ENCODE measurements at places on chromosomes 11 and 22. TPM values are rescaled to one million over a fixed set of nuclear protein-coding genes. Genes with fewer than 3 reads are reported as not detected.

The CHRM1 gene
- total RNA-seq, result 0.10 TPM

GRCh38 chr11:75320046-75320618 lies 31.3 kb downstream of the ARRB1 start:
- DNase-seq, result no peak

- no peak for DNase-seq
Measured at GRCh38 chr11:62132689-62133293, 9.0 kb downstream of the INCENP start.

The HIKESHI gene
- 31.7 TPM for total RNA-seq

GRCh38 chr11:6568191-6568918 lies 35.1 kb downstream of the RRP8 start:
- DNase-seq, result peak; percentile 84

The SCUBE1 gene
- total RNA-seq, result 0.41 TPM

The PNPLA5 gene
- not detected for total RNA-seq

The RASSF10 gene
- 4.8 TPM for total RNA-seq

DNA sequence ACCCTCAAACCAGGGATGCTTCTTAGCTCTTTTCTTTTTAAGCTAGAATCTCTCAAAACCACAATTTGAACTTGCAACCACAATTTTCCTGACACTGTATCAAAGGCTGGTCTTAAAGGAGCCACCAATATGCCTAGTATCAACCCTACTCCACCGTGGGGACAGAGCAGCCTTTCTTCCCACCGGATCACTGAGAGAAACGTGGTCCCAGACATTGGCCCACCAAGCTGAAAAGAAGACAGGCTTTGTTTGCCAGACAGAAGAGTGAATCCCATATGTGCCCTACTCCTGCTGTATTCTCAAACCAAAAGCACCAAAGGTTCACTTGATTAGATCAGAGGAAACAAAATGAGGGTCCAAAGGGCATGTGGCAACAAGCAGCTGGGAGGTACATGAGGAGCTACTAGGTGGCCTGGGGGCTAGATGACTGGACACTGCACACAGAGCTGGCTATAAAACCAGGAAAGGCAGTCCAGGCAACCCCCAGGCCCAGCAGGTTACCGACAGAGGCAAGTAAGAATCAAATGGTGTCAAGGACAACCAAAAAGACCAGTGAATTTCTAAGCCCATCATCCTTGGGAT lies 3.6 kb upstream of the VWCE start:
- DNase-seq, result no peak

DNA sequence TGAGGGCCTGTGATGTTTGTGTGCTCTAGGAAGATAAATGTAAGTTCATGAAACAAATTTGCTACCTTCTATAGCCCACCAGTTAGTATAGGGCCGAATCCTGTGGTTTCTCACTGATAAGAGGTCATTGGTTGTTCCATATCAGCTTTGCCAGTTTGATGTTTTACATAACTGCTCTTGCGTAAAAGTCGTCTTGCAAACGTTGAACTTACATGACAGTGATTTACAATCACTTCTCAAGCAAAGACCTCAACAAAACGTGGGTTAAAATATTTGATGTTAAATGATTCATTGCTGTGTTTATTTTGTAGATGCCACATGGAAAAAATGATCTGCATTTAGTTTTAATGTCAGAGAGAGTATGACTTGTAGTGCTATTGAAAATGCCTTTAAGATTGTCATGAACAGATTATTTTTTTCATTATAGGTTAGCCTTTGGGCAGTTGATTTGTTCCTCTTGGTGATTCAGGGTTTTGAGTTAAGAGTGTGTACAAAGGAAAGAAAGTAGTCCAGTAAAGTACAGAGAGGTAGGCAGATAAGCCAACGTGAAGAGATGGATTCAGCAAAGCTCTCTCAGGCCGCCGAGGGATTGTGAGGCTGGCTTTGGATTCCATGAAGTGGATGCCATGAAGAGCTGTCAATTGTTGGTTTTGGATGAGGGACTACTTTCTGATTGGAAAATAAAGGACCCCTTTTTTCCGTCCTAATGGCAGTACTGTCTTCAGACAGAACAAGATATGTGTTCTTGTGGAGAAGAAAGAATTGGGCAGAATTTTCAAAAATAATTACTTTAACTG lies 2.6 kb downstream of the EWSR1 start:
- DNase-seq, result no peak

GRCh38 chr22:29213493-29213892 lies 7.8 kb downstream of the EMID1 start:
- DNase-seq, result no peak

GRCh38 chr11:79421820-79422219 lies 19.0 kb downstream of the TENM4 start:
- no peak for DNase-seq

The DHCR7 gene
- 9.9 TPM for total RNA-seq

DNA sequence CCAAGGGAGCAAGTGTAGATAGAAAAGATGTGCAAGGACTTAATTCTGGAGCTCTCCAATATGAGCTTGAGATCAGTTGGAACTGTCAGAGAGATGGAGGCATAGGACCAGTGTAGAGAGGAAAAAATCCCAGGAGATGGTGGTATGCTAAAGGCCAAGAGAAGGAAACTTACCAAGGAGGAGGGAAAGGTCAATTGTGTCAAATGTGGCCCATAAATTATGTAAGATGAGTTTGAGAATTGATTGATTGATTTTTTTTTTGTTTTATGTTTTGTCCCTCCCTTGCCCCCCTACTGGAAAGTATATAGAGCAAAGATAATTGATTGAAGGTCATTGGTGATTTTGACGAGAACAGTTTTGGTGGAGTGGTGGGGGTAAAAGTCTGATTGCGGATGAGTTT lies 2.8 kb upstream of the USP2 start:
- no peak for DNase-seq

The ANO5 gene
- 46.5 TPM for total RNA-seq

DNA sequence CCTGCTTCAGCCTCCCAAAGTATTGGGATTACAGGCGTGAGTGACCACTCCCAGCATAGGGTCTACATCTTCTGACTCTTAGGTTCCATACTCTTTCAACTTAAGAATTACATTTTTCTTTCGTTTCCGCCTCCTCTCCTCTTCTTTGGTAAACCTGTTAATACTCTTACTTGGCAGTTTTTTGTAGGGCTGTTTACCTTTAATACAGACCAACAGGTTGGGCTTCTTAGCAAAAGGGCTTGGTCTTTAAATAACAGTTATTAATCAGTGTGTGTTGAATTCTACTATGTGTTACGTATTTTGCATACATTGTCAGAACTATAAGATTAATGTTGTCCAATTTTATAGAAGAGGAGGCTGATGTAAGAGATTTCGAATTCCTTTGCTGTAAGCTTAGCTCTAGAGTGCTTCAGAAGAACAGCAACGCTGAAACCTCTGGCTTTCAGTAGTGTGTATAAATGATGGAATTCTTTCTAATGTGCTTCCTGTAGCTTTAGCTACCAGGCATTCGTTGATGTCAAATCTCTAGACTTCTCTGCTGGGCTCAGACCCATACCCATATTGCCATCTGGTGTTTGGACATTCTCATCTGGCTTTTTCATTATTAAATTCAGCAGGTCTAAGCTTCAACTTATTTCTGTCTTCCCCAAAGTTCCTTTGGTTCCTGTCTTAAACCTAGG lies 3.1 kb downstream of the FDX1 start:
- DNase-seq, result peak; percentile 15

The EIF1AD gene
- total RNA-seq, result 34.2 TPM

DNA sequence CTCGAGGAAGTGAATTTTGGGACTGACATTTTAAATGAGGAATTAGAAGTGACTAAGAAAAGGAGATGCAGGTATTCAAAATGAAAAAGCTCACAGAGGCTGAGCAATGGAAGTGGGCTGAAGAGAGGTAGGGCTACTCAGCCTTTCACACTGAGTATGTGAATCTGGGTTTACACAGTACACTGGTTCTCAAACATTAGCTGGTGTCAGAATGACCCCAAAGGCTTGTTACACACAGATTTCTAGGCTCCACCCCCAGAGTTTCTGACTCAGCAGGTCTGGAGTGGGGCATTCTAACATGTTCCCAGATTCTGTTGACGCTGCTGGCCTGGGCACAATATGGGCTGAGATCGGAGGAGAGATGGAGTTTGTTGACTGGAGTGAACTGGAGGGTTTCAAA lies 32.8 kb downstream of the CADM1 start:
- no peak for DNase-seq

- no peak for DNase-seq
Measured at GRCh38 chr11:126710804-126711399, 289.7 kb downstream of the KIRREL3 start.

DNA sequence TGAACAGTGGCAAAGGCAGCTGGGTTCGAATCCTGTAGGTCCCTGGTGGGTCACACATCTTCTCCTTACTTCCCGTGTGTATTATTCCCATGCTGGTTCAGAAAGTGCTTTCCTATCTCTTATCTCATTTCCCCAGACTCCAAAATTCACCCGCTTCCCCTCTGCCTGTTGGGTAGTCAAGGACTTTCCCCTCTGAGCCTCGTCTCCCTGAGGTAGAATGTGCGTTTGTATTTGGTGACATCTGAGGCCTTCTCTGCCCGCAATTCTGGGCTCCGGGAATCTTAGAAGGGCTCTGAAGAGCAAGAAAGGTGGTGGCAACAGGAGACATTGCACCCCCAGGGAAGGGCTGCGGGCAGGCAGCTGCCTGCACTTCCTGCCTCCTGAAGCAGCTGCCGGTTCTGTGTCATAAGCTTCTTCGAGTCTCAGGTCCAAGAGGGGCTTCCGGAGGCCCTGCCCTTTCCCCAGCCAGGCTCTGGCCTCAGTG lies 5.9 kb downstream of the LRRC32 start:
- DNase-seq, result no peak

DNA sequence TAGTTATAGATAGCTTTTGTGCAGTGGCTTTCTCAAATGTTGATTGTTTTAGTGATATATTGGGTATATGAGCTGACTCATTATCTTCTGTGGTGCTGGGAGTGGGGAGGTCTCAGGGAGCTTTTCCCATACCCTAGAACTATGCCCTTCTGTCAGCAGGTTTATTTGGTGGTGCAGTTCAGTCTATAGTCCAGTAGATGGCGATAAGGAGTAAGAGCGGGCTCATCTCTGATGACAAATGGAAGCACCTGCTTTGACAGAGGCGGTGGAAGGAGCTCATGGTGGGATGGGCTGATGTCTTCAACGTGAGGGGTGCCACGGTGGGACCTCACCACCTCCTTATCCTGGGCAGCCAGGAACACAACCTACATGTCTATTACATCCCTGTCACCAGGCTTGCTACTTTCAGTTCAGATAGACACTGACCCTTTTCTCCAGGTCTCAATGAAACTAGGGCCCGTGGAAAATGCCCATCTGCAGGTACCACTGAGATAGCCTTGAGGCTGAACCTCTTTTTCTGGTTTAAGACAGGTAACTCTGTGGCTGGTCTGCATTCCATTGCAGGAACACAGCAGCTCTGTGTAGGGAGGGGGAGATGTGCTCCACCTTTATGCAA lies 13.0 kb upstream of the OR6A2 start:
- peak; percentile 56 for DNase-seq

GRCh38 chr11:7428196-7428595 lies 57.1 kb upstream of the OLFML1 start:
- DNase-seq, result no peak

GRCh38 chr11:103529181-103529684 lies 420.0 kb downstream of the DYNC2H1 start:
- DNase-seq, result no peak

The DDTL gene
- total RNA-seq, result not detected

DNA sequence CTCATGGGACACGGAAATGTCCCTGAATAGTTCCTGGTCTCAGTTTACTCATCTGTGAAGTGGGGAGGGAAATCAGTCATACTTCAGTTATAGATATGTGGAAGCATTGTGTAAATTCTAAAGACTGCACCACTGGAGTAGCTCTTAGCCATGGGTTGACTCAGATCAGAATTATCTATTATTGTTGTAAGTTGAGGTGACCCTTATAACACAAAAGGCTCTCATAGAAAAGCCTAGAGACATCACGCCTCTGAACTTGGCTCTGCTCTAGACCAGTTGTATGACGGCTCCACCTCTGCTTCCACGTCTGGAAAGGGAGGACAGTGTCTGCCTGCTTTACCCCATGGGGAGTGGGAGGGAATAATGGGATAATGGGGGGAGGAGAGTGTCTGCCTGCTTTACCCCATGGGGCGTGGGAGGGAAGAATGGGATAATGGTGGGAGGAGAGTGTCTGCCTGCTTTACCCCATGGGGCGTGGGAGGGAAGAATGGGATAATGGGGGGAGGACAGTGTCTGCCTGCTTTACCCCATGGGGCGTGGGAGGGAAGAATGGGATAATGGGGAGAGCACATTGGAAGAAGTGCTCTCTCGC lies 98.2 kb downstream of the AMOTL1 start:
- no peak for DNase-seq

DNA sequence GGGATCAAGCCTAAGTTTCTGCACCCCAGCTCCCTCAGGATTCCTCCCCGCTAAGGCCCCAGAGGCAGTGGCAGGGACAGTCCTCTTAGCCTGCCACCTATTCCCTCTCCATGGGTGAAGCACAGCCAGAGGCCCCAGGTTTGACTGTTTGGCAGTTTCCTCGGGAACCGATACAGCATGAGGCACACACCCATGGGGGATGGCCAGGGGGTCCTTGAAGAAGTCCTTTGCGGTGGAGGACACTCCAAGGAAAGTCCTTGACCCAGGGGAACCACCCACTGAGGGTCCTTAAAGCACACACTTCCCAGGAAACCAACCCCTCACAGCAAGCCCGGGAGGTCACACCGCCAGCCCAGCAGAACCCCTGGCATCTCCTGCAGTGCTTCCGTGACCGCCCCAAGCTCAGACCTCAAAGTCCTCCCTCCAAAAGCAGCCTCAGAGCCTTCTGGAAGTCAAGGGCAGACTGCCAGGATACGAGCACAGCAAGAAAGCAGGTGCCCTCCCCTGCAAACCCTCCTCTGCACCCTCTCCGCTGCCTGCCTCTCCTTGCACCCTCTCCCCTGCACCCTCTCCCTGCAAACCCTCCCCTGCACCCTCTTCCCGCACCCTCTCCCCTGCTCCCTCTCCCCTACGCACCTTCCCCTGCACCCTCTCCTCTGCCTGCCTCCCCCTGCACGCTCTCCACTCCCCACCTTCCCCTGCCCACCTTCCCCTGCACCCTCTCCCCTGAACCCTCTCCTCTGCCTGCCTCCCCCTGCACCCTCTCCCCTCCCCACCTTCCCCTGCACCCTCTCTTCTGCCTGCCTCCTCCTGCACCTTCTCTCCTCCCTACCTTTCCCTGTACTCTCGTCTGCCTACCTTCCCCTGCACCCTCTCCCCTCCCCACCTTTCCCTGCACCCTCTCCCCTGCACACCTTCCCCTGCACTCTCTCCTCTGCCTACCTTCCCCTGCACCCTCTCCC lies 1.4 kb downstream of the SIGIRR start:
- no peak for DNase-seq

- no peak for DNase-seq
Measured at GRCh38 chr11:76408171-76408965, 27.2 kb downstream of the GVQW3 start.

The NECTIN1 gene
- 32.4 TPM for total RNA-seq

GRCh38 chr11:46247659-46248058 lies 29.8 kb upstream of the CREB3L1 start:
- no peak for DNase-seq
